ENCODE measurements at places on chromosomes 4 and X.

- no peak for DNase-seq
Observed at GRCh38 chr4:187903106-187903505, 92.5 kb upstream of the ZFP42 start.

DNA sequence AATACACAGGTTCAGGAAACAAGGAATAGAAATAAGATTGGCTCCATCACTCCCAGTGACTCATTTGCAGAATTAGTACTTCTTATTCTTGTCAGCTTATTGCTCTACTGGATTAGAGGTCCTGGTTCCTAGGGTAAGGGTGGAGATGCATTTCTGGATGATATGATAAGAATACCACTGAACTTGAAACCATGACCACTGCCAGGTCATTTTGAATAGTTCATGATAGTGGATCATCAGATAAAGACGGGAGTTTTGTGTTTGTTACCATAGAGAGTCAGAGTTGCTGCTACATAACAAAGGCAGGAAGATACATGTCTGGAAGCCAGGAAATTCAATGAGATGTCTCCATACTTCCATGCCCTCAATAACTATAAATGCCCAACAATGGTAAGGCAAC, 109.2 kb upstream of the FAT1 start:
- no peak for DNase-seq

DNA sequence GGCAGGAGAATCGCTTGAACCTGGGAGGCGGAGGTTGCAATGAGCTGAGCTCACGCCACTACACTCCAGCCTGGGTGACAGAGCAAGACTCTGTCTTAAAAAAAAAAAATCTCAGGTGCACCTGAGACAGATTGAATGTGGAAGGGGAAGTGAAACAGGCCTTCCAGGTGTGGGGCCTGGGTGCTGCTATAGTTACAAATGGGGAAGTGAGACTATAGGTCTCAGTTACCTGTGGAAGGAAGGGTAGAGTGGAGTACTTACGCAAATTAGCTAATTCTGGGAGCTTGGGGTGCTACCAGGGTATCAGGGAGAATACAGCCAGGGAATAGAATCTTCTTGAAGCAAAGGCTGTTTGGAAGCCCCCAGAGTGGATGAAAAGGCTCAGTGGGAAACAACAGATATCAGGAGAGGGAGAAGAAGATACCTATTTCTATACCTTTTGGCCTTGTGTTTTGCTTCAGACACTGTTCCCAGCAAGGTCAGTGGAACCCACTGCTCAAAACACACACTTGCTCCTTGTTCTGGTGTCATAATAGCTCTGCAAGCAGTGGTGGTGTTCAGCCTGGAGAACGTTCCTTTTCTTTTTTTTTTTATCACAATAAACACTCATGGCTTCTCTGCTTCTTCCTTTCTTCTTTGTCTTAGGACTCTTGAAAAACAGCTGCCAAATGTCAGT, 7.0 kb downstream of the CD38 start:
- no peak for DNase-seq

DNA sequence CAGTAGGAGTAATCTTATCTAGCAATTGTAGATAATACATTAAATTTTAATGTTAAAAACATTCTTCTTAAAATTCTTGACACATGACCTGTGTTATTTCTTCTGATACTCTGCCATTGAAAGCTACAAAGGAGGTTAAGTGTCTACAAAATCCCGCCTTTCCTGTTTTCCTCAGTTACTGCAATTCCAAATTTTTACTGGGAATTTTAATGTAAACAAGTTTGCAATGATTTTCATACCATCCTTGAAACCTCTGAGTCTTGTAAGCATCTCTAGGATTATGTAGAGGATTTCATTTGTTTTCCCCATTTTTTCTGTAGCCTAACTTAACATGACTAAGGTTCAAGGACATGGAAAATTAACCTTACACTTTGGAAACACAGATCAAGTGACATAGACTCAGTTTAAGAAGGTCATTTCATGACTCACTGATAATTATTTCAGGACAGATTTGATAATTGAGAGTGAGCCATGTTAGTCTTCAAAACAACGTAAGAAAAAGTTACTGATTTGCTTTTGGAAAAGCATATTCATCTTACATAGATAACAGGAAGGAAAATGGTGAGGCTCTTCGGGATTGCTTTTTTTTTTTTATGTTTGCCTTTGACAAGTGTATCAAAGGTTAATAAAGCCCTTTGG, 39.6 kb upstream of the PDLIM5 start:
- DNase-seq, result no peak

DNA sequence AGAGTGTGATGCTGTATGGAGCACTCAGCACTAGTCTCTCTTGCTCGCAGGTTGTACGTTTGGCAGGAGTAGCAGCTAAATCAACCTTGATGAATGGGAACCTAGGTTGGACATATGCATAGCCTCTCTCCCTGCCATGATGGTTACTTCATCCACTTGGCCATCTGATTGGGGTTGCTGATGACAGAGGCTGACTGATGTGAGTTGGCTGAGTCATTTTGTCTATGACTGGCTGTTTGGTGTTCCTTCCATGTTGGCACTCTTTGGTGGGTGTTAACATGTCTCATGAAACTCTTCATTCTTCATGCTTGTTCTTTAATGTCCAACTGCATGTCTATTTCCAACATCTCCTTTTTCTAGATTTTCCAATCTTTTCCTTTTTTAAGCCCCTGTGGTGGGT, 31.6 kb upstream of the SPARCL1 start:
- no peak for DNase-seq

DNA sequence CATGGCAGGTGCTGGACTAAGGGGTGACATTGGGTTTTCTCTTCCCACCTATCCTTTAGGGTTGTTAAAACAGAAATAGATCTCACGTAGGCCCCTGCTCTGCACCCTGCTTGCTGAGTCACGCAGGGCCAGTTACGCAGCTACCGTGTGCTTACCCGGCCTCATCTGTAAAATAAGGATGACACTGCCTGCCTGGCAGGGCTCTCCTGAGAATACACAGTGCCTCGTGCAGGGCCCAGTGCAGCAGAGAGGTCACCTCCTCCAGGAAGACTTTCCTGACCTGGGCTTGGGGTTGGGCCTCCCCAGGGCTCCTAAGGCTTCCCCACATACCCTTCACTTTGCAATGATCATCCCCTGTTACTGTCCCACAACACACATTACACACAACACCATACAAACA, 33.6 kb upstream of the JAKMIP1 start:
- no peak for DNase-seq

DNA sequence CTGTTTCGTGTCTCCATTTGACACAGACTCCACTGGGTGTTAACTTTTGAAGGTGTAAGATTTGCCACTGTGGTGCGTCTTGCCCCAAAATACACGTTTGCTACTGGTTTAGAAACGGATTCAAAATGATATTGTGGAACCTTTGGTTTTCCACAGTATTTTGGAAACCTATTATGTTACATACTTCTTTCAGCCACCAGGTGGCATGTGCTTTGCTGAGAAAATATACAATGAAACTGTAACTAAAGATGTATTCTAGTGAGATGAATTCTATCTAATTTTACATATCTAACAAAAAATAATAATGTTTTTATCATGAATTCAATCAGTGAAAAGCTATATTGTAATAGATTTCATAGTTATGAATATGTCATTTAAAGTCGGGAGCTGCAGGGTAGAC, 28.4 kb upstream of the SLITRK4 start:
- peak; percentile 43 for DNase-seq

- no peak for DNase-seq
Observed at GRCh38 chrX:1601051-1601767, 9.8 kb downstream of the AKAP17A start.

DNA sequence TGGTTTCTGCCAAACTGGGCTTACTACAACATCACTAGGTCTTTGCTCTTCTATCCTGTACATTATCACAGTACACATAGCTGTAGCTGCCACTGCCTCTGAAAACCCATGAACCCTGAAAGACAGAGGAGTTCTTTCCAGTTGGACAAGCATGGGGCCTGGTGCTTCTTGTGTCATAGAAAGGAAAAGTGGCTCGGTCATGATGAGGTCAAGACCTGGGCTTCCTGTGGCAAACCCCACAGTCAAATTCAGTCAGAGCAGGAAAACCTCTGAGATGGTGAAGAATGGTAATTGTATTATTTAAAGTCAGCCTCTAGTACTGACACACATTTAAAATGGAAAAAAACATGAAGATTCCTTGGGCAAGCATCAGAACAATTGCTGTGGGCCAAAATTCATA, 133.3 kb upstream of the PRPS2 start:
- DNase-seq, result no peak

GRCh38 chr4:1411436-1412375, 5.5 kb upstream of the NKX1-1 start:
- no peak for DNase-seq

DNA sequence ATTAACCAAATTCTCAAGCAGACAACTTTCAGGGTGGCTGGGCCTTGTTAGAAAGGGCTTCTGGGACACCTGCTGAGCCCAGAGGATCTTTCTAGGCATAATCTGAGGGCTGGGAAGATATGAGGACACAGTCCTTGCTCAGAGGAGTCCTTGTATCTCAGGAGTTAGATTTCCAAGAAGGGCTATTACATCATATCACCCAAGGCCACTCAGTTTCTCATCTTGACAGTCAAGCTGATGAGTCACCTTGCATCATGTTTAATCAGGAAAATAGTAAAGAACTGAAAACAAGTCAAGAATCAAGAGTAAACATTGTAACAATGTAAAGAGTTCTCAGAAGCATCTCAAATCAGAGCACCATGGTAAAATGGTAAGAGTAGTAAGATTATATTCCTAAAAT, 4.0 kb downstream of the PCYT1B start:
- no peak for DNase-seq

DNA sequence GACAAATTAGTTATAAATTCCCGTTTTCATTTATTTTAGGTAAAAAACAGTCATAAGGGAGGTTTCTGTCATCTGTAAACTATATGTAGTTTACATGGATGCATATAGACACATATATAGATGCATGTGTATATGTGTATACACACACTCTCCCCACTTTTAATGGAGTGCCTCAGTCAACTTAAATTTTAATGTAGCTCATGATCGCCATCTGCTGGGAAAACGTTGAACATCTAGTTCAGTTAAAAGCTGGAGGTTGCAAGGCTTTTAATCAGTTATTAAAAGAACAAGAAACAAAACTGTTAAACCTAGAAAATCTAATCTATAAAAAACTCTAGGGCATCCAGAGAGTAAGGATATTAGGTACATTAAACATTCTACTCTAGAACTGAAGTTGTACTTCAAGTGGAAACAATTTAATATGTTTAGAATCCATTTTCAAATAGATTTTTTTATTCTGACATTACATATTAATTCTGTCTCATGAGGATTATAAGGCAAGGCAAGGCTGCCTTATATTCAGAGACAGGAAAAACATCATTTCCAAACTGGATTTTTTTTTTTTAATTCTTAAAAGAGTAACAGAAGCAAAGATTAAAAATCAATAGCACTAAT, 122.6 kb downstream of the SHISA3 start:
- DNase-seq, result peak; percentile 62

DNA sequence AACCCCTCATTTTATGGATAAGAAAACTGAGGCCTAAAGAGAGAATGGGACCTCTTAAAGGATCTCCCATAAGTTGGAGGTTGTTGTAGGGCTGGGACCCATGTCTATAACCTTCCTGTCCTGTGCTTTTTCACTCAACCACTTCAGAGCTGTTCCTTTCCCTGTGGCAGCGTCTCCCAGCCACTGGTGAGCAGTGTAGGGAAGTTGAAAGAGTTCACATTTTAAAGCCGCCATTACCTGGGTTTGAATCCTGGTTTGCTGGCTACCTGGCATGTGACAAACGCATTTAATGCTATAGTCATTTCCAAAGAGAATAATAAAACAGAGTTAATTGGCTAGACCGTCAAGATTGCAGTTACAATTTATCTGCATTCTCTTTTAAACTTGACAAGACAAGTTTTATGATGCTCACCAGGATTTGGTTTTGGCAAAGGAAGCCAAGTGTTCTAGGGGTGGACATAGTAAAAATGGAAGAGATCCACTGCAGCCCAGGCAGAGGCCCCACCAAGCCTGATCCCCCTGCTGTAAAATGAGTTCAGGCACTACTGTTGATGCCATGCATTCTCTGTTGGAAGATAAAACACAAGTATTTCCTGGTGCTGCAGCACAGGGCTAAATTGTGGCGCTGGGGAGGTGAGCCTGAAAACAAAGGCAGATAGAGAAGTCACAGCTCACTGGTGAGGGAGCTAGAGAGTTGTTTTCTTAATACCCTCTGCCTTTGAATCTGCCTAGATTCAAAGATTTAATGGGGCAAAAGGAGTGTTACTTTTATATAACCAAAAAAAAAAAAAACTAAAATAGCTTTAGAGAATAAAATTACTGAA, 218.7 kb downstream of the NWD2 start:
- DNase-seq, result no peak

GRCh38 chr4:78629991-78630541, 78.5 kb downstream of the ANXA3 start:
- DNase-seq, result no peak

DNA sequence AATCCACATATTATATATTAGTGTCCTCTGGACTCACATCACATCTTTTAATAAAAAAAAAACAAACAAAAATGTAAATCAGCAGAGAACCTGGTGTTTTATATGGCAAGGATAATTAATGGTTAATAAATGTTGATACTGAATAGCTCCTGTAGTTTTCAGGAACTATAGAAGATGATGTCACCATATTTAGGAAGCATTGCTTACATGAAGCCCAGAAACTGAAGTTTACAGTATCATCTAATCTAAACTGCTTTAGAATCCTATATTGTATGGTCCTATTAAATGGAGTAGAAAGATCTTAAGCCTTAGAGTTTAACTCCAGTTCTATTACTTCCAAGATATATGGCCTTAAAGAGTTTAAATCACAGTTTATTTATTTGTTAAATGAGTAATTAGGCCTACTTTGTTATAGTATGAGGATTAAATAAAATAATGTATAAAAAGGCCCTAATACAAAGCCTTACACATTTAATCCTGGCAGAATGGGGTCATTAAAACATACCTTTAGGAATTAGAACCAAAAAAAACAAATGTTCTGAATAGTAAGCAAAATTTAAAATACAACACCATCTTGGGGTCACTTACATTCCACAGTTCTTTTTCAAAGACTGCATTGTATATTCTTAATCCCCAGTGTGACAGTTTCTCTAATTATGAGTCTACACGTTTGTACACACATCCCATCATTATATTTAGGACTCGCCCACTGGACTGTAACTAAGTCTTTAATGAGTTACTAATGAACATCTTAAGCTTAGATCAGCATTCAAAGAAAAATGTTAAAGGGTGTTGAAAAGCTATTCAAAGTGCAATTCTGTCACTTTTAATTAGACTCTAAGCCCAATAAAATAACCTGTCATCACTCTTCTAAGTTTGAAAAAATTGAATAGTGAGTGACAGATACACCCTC, 305.9 kb downstream of the ADGRL3 start:
- DNase-seq, result no peak

DNA sequence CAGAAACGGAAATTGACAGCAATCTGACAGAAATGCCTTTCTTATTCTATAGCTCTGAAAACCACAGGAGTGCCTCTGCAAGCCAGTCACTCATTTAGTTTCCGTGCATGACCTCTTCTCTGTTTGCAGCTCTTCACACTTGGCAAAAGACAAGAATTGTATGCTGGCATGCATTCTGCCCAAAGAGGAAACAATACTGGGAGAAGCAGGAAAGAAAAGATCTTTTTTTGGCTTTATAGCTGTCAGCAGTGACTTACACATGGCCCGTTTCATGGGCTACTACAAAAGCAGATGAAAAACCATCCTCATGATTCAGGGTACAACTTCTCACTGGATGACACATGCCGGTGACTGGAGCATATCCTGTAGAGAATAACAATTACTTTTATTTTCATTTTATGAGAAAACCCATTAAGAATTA, 249.4 kb downstream of the ADAMTS3 start:
- no peak for DNase-seq

All from NCI-H2081 (cell line).